ENCODE measurements at places on chromosomes 3 and 15.
A peak's percentile ranks its signal among the peaks of the same experiment; 100 is the strongest.

DNA sequence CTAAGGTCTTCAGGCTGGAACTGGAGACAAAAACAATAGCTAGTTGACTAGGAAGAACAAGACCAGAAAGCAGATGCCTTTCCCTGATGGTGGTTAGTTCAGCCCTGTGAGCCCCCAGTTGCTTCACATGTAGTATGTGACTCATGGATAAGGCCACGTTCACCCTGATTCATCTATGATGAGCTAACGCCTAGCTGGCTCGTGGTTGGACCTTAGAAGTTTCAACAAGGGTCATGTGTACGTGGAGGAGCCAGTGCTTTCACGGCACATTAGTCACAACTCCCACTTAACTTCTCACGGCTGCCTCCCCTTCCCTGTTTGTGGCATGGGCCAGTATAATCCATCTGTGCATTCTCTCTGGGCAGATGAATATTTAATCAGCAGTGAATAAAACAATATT, 20.6 kb downstream of the COL8A1 start:
- no peak for DNase-seq

DNA sequence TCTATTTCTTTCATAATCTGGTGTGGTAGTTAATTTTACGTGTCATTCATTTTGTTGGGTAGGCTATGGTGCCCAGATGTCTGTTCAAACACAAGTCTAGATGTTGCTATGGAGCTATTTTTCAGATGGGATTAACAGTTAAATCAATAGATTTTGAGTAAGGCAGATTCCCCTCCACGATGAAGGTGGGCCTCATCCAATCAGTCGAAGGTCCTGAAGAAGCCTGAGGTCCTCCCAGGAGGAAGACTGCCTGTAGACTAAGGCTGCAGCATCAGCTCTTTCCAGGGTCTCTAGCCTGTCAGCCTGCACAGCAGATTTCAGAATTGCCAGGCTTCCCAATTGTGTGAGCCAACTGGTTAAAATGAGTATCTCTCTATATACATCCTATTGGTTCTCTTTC, 92.9 kb downstream of the GABRB3 start:
- no peak for DNase-seq

- peak; percentile 32 for DNase-seq
These were observed 12.0 kb upstream of the ZNF592 start for GRCh38 chr15:84736375-84736774.

DNA sequence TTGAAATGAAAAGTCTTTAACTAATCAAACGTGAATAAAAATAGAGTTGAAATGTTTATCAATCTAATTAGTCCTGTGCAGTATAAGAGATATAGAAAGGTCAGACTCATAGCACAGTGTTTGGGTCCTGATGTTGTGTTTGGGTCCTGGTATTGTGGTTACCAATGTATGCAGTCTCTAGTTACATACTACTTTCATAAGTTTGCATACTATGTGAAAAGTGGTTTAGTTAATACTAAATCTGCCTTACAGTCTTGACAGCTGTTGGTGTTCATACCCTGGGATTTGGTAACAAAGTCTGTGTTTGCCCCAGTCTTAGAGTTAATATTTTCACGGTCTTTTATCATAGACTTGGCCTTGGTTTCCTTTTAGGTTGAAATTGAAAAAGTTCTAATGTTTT, 41.7 kb downstream of the KIF15 start:
- no peak for DNase-seq

DNA sequence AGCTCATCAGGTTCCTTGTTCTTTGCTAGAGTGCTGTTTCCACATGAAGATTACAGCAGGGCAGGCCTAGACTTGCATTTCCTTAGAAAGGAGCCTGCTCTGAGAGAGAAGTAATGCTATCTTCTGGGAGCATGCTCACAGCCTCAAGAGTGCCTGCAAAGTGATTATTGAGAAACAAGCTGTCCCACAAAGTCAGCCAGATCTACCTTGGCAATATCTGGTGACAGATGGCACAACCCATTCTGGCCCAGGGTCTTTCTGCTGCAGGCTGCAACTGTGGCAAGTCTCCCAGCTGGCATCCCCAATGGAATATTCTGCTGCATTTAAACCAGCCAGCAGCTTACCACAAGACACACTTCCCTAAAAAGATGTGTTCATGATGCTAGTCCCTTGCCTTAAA, 29.3 kb downstream of the MTMR10 start:
- DNase-seq = no peak

DNA sequence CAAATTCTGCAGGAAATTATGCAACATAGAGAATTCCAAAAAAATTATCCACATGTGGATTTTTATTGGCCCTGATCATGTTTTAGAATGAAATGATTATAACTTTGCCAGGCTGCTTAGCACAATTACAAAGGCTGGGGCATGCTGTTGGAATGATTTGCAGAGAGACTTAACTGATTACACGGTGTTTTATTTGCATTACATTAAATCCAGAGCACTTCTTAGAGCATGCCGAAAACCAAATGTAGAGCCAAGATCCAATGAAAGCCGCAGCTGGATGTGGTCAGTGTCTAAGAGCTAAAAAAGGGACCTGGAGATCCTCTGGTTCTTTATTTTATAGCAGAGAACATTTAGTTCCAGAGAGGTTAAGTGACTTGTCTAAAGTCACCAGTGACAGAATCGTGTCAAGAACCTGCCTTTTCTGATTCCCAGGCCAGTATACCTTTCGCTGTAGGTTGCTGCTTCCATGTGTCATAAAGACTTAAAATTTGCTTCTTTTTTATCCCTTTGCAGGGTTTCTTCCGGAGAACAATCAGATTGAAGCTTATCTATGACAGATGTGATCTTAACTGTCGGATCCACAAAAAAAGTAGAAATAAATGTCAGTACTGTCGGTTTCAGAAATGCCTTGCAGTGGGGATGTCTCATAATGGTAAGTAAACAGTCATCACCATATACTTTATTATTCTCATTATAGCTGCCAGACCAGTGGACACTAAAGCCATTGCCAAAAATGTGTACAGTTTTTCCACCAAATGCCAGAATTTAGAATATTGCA, 92.0 kb upstream of the TSEN2 start:
- no peak for DNase-seq

DNA sequence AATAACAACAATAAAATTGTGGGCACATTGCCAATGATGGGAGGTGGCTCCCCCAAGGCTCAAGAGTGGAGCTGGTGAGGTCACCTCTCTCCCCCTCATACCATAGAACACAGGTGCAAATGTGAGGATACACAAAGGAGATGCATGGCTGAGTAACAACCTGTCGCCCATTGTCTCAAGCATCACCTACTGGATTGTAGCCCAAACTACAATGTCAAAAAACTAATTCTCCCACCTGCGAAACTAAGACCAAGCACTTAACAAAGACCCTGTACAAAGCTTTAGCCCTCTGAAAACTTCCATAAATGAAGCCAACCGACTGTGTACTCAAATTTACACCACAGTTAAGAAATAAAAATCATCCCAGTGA, 50.4 kb upstream of the IGSF11 start:
- no peak for DNase-seq

- DNase-seq = no peak
These were observed 5.7 kb downstream of the NMNAT3 start for GRCh38 chr3:139671863-139672646.

GRCh38 chr15:41585127-41586047, 26.4 kb downstream of the TYRO3 start:
- DNase-seq = peak; percentile 19

GRCh38 chr3:13161771-13162535, 88.7 kb upstream of the IQSEC1 start:
- DNase-seq = no peak

GRCh38 chr15:77456746-77457145, 36.1 kb downstream of the HMG20A start:
- no peak for DNase-seq

DNA sequence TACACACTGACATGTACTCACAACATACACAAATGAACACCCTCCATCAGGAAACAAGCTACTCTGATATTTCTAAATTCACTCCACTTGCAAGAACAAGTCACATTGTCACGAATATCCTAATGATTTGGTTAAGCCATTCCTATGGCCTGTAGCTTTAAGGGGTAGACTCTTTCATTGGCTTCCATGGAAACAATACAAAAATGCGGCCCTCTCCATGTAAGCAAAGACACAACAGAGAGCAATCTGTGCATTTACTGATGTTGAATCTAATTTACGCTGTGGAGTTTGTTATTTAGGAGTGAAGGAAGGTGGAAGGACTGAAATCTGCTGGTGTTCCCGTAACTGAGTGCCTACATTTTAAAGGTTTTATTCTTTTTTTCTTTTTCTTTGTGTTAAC, 114.5 kb downstream of the FMN1 start:
- DNase-seq = no peak

GRCh38 chr3:54756330-54756731, 171.5 kb downstream of the LRTM1 start:
- no peak for DNase-seq

- peak; percentile 53 for DNase-seq
These were observed 11.9 kb downstream of the CX3CR1 start for GRCh38 chr3:39267631-39268548.

DNA sequence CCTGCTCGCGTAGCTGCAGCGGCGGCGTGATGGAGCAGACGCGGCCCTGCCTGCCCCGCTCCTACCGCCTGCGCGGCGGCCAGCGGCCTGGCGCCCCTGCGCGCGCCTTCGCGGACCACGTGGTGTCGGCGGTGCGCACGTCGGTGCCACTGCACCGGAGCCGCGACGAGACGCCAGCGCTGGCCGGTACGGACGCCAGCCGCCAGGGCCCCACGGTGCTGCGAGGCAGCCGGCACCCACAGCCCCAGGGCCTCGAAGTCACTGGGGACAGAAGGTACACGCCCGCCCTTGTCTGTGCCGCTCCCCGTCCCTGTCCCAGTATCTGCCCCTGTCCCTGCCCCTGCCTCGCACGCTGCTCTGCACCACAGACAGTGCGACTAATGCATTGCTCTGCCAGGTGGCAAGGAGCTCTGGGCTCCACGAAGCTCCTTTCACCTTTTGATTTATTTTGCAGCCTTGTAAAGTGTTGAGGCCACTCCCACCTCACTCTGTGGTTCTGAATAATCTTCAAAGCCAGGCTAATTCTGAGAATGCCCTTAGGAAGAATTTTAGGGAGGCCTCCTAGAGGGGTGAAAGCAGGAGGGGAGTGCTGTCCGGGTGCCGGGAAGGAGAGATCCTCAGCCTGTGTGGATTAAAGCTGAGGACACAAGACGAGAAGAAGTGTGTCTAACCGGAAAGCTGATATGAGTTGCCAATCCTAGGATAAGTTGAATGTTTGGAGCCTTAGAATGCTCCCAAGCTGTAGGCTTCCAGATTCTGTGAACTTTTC, 100.0 kb downstream of the THSD4 start:
- no peak for DNase-seq

DNA sequence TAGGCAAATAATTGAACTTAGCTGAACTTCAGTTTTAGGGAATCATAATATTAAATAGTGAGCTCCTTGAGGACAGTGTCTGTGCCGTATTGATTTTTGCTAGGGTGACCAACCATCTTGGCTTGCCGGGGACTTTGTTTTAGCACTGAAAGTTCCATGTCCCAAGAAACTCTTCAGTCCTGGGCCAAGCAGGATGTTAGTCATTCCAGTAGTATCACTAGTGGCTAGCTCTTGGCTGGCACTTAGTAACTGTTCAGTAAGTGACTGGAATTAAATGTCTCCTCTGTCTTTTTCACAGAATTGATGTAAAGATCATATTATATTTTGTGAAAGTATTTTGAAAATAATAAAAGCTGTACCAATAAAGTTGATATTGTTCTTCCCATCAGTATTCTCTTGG, 42.3 kb downstream of the RSRC1 start:
- DNase-seq = no peak

DNA sequence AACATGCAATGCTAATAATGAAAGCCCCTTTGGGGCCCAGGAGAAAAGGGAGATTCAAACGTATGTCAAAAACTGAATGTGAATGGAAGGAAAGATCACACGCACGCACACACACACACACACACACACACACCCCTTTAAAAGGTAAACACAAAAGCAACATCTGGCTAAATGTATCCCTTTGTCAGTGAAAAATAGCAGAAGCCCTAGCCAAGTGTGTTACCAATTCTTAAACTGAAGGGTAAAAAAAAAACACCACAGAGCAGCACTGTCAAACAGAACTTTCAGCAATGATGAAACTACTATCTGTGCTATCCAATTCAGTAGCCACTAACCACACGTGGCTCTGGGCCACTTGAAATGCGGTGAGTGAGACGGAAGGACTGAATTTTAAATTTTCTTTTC, 4.9 kb downstream of the RFTN1 start:
- DNase-seq = no peak

GRCh38 chr15:55740981-55741832, 1.7 kb downstream of the PRTG start:
- DNase-seq = no peak

GRCh38 chr15:80095511-80095910, 36.0 kb downstream of the ZFAND6 start:
- no peak for DNase-seq

DNA sequence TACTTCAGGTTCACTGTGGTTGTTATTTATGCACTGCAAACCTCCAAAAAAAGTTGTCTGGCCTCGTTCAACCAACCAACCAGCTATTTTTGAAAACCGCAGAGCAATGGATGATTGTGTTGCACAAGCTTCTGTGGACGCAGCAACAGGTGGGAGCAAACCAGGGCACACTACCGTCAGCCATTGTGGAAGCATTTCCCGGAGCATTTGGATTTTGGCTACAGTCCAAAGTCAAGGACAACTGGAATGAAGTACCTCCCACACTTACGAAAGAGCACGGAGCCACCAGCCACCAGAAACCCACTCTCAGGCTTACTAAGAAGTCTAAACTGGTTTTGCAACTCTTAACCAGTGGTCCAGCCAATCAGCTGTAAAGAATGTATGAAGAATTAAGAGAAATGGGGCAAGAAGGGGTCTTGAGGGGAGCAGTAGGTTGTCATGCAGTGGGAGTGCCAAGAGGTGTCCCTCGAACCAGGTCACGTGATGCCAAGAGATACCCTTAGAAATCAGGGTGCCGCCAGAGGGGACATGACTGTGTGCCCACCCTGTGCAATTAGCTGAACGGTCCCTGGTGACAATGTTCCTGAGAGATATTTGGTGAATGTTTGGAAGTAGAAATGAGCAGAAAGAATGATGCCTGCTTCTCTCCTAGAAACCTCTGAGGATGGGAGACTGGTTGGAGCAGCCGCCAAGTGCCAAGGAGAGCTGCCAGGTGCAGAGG, 68.9 kb upstream of the PCSK6 start:
- no peak for DNase-seq

GRCh38 chr3:15216501-15216900, 10.5 kb downstream of the CAPN7 start:
- no peak for DNase-seq

DNA sequence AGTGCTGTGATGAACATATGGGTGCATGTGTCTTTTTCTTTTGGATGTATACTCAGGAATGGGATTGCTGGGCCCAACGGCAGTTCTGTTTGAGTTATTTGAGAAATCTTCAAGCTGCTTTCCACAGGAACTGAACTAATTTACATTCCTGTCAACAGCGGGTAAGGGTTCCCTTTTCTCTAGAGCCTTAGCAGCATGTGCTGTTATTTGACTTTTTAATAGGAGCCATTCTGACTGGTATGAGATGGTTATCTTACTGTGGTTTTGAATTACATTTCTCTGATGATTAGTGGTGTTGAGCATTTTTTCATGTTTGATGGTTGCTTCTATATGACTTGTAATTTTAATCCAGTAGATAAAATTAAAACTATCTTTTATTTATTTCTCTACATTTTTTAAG, 1168.6 kb upstream of the ALCAM start:
- no peak for DNase-seq

Measured in T-helper 9 cell (primary cell).